ENCODE measurements at places on chromosomes 3 and 15. TPM values are rescaled to one million over a fixed set of nuclear protein-coding genes. Genes with fewer than 3 reads are reported as not detected.

DNA sequence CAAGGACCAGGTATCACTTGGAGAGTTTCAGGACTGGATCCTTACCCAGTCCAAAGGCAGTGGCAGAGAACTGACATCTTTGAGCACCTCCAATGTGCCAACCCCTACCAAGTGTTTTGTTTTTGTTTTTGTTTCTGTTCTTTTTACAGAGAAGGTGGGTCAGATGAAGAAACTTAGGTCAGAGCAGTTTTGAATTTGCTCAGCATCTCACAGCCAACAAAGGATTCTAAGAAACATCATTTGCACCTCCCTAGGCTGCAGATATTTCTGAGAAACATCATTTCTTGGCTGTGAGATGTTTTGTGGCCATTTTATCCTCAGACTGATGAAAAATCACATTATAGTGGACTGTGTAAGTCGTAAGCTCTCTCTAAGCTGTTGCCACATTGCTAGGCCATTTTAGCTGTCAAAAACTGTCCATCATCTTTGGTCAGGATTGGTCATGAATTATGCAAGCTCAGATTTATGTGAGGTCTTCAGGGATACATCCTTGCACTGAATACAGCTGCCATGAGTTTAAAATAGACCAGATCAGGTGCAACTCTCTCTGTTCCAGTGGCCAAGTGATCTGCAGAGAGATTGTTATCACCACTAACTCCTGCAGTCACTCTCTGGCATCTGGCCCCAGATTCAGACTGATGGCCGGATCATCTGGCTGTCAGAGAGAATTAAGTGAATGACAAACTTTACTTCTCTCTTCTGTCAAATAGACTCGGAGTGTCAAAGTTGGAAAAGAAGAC, 341.5 kb downstream of the EPHB1 start:
- ATAC-seq: no peak

SOX14 gene
- total RNA-seq: not detected

CLDN18 gene
- total RNA-seq: not detected

GOLGA8O gene
- 1.4 TPM for total RNA-seq
